Activated naive CD8-positive, alpha-beta T cell treated with anti-CD3 and anti-CD28 coated beads, Interleukin-2, amount 10 ng/mL, durations not matched to agents 7 days and 5 days (primary cell): ENCODE measurements at places on chromosomes 7 and 10. TPM values are rescaled to one million over a fixed set of nuclear protein-coding genes. Genes with fewer than 3 reads are reported as not detected.

Gene RBM20
- 0.06 TPM for total RNA-seq

Gene CCL26
- not detected for total RNA-seq

GRCh38 chr10:22713853-22714478 lies 412 bp downstream of the PIP4K2A start:
- DNase-seq, result no peak

GRCh38 chr7:166338-167060 lies 25.9 kb upstream of the FAM20C start:
- DNase-seq, result no peak

DNA sequence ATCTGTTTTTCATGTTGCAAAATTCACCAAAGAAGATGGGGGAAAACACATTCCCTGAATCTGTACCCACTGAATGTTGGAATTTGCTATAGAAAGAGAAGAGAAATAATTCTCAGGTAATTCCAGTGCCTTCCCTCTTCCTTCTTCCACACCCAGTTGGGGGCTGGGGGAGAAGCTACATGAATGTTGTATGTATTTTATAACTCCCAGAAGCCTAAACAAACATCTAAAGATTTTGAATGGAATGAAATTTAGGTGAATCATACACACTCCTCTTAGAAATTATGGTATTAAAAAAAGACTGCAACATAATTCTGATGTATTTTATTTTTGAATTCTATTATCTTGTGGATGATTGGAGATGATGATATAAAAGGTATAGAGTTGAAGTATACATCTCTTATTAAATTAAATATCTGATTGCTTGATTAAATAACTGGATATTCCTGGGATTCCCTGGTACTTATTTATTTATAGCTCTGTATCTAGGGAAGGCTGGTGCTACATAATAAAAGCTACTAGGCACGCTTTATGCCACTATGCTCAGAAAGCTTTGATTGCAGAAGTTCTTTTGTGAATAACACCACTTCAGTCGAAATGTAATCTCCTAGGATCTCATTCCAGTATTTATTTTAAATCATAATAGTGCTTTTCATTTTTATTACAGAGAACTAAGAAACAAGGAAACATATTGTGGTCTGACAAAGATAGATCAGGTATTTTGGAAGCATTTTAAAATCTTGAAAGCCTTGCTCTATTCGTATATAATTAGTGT lies 98.5 kb downstream of the MCU start:
- no peak for DNase-seq

- DNase-seq, result no peak
Measured at GRCh38 chr10:51369903-51370302, 295.6 kb downstream of the PRKG1 start.

- no peak for DNase-seq
Measured at GRCh38 chr10:120503689-120504088, 46.7 kb downstream of the PLPP4 start.
